ENCODE measurements at places on chromosomes 1 and 21.

DNA sequence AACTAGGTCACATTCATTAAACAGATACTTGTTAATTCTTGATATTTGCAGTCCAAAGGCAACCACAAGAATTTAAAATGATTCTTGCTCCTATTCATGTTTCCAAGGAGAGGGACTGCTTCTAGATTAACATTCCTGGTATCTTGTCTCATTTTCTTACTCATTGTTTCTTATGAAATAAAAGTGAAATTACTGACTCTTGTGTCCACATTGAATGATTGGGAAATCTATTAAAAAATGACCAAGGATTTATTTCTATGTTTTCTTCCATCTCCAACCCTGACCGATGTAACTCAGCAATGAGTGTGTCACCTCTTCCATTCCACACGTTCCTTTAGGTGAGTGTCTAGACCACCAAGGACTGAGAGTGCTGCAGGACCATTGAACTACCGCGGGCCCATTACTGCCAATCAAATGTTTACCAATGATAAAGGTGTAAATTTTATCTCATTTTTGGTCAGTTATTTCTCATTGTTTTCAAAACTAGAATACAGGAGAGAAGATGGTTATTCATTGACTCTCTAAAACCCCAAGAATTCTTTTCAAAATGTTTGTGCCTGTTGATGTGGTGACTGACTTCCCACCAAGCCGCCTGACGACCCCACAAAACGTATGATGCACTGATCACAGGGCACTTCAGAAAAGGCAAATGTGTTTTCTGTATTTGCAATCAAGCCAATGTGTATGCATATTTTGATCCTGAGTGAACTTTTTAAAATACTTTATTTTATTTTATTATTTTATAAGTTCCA lies 414.6 kb upstream of the PTBP2 start:
- peak; percentile 84 for DNase-seq

DNA sequence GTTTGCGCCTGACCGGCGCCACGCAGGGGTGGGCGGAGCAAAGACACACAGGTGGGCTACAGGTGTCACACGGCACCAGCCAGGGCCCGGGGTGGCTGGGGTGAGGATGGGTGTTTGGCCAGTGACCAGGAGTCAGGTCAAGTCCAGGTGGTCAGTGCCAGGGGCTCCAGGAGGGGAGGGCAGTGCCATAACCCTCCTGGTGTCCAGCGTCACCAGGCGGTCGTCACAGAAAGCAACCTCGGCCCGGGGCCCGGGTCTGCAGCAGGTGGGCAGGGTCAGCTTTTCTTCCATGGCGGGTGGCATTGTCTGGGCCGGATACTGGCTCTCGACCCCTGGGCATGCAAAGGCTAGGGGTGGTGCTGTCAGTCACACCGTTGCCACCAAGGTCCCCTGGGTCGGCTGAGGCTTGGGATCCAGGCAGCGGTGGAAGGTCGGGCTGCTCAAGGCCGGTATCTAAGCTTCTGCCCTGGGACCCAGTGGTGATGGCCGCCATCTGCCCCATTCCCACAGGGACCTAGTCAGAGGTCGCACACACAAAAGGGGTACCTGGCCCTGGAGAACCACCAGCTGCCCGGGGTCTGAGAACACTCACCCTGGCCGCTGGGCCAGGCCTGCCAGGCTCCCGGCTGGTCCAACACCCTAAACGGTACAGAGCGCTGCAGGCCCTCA lies 1.8 kb downstream of the FNDC10 start:
- no peak for DNase-seq

DNA sequence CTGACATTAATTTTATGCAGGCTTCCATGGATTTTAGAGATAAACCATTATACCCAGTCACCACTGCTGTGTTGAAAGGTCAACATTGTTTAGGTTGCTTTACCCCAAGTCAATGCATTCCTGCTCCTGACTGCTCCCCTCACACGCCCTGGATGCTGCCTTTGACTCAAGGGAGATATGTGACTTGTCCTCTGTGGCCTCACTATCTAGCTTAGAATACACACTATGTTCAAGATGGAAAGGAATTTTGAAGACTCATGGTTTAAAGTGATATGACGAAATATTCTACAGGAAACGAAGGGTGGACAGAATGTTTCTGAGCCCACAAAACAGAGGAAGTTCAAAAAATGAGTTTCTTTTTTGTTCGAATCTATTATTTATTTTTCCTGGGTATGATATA lies 170.4 kb upstream of the NR5A2 start:
- peak; percentile 52 for DNase-seq

DNA sequence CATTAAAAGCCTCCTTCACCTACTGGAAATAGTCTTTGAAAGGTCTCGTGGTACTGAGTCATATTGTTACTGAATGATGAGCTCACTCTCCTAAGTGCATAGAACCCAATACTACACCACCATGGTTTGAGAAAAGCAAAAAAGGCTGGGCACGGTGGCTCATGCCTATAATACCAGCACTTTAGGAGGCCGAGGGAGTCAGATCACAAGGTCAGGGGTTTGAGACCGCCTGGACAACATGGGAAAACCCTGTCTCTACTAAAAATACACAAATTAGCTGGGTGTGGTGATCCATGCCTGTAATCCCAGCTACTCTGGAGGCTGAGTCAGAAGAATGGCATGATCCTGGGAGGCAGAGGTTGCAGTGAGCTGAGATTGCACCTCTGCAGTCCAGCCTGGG lies 3.3 kb upstream of the HNRNPCL1 start:
- no peak for DNase-seq

DNA sequence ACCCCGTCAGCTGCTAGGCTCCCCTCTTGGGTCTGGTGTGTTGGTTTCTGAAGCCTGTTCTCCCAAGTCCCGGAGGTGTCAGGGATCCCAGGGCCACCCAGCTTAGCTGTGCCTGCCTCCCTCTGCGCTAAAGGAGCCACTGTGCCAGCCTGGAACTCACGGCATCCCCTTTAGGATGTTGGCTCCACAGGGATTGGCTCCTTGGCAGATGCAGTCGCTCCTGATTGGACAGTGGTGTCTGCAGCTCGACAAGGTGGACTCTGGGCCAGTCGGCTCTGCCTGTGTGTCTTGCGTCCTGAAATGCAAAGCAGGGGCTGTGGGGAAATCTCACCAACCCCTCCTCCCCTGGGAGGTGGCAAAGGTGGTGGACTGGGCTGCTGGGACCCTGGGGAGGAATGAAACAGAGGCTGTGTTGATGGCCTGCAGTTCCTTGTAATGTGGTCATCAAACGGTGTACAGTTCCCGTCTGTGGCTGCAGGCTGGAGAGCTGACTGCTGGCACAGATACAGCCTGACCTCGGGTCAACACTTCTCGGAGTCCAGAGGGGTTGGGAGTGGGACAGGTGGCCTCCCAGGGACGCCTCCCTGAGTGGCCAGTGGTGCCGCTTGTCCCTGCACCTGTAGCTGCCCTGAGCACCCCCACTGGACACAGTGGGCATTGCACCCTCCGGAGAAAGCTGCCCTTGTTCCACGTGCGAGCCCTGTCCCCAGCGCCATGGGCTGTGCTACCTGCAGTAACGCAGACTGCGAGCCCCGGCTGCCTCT lies 11.5 kb upstream of the KCNAB2 start:
- DNase-seq: no peak

GRCh38 chr1:226979517-226980121 lies 39.5 kb downstream of the COQ8A start:
- no peak for DNase-seq

GRCh38 chr21:42387843-42388340 lies 8.0 kb downstream of the TMPRSS3 start:
- no peak for DNase-seq

GRCh38 chr1:57845041-57845440 lies 421.2 kb upstream of the DAB1 start:
- DNase-seq: peak; percentile 81

DNA sequence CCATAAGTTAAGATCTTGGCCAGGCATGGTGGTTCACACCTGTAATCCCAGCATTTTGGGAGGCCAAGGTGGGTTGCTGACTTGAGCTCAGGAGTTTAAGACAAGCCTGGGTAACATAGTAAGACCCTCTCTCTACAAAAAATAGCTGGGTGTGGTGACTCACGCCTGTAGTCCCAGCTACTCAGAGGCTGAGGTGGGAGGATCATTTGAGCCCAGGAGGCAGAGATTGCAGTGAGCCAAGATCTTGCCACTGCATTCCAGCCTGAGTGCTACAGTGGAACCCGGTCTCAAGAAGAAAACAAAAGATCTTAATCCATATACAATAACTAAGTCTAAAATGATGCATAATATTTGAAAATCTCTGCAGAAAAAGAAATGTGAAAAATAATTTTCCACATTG lies 165.5 kb upstream of the NR5A2 start:
- DNase-seq: no peak

DNA sequence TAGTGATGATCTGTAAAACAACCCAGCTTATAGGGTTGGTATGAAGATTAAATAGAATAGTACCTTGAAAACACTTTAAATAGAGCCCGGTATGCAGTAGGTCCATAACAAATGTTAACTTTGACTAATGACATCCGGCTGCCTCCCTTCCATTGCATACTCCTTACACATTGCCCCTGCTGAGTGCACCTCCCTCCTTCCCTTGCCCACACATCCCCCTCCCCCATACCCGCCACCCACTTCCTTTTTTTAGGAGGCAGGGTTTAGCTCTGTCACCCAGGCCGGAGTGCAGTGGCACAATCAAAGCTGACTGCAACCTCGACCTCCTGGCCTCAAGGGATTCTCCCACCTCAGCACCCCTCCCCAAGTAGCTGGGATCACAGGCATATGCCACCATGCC lies 24.4 kb upstream of the ZC3H12A start:
- no peak for DNase-seq

GRCh38 chr1:98232678-98233077 lies 311.8 kb upstream of the DPYD start:
- no peak for DNase-seq

DNA sequence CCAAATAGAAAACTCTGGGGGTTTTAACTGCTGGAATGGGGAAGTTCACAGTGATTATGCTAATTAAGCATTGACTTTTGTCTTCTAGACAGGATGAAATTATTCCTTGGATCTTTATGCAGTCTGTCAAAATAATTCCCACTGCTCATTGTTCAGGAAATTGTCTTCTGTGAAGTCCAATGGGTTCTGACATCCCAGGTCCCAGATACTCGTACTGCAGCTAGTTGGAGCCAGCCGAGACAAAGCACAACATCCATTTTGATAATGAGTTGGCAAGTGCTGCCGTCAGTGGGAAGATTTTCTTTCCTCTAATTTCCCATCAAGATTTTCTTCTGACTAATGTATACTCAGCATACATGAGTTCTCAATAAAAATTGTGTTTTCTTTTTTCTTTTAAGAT lies 17.3 kb upstream of the B3GALT5 start:
- DNase-seq: no peak

DNA sequence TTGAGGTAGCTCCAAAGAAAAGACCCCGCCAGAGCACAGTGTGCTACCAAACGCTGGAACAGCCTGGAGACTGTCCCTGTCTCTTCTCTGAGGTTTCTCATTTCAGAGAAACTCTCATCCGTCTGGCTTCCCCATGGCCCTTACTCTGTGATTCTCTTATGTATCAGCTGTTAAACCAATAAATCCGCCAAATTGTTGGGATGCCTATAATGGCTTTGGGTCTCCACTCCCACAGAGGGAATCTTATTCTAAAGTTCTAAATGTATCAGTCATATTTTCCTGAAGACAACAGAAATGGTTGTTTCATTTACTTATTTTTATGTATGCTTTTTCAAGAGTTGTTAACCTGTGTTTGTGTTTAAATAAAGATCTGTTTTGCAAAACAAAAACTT lies 4.0 kb downstream of the ERG start:
- peak; percentile 31 for DNase-seq

- no peak for DNase-seq
Measured at GRCh38 chr1:116374353-116375147, 1.5 kb downstream of the ATP1A1 start.

All from fibroblast of skin of abdomen (primary cell).